ENCODE measurements at places on chromosomes 12 and 14.

- no peak for DNase-seq
Measured at GRCh38 chr12:29610473-29611170, 113.1 kb upstream of the OVCH1 start.

DNA sequence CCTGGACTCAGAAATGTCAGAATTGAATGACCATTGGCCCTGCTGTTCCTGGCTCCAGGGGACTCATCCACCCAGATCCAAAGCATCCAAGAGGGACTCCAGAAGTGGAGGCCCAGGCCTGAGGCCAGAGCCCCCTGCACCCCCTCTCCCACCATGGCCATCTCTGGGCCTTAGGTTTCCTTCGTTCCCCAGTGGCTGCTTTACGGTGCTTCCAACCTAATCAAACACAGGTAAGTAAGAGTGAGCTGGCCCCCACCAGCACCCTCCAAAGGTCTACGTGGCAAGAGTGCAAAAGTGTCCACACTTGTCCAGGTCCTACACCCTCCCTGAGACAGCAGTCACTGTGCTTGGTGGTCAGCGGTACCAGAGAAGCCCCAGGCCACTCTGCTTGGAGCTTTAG lies 139.0 kb downstream of the DPF3 start:
- no peak for DNase-seq

DNA sequence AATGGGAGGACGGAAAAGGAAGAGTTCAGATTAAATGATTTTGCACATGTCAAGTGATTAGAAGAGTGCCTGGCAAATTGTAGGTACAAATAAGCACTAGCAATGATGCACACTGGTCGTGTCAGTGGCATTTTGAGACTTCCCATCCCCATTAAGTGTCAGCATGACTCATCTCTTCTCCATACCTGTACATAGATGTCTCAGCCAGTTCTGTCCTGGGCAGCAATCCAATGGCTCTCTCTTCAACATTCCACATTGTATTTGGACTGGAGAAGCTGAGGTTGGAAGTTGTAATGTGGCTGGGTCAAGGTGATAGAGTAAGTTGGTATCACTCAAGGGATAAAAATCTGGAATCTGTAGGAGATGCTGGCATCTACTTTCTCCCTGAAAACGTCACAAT lies 742.7 kb downstream of the VRK1 start:
- no peak for DNase-seq

GRCh38 chr12:28857369-28857768 lies 291.7 kb upstream of the FAR2 start:
- no peak for DNase-seq

- no peak for DNase-seq
Measured at GRCh38 chr14:96160076-96160912, 44.3 kb upstream of the BDKRB2 start.

DNA sequence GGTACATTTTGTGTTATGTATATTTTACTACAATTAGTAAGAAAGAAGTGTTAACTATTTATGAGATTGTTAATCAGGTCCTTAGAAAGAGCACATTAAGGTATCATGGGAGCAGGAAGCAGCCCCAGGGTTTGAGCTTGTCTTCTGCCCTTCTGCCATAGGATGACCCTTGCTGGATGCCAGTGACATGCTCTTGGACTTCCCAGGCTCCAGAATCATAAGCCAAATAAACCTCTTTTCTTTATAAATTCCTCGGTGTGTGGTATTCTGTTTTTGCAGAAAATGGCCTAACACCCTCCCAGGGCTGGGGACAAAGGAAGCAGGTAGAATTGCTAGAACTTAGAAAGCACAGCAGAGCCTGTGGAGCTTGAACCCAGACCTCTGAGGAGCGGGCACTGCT lies 164.7 kb downstream of the VRK1 start:
- no peak for DNase-seq
